ENCODE measurements at places on chromosomes 3 and 15. TPM values are rescaled to one million over a fixed set of nuclear protein-coding genes. Genes with fewer than 3 reads are reported as not detected.

GRCh38 chr3:170079536-170080165 is 41.9 kb downstream of the GPR160 start:
- no peaks in the 10 kb centered on the region for H3K27me3 ChIP-seq
- H3K4me1 ChIP-seq, result peaks cover 33% of the 10 kb centered on the region
- H3K4me3 ChIP-seq, result no peak overlapping the region
- DNase-seq, result no peak
- no peak overlapping the region for H3K27ac ChIP-seq
- peaks cover 40% of the 10 kb centered on the region for H3K36me3 ChIP-seq

- H3K27ac ChIP-seq, result no peak overlapping the region
- no peak overlapping the region for H3K4me3 ChIP-seq
- H3K4me1 ChIP-seq, result peaks cover 28% of the 10 kb centered on the region
- H3K36me3 ChIP-seq, result peaks cover 45% of the 10 kb centered on the region
- no peak for DNase-seq
- H3K27me3 ChIP-seq, result peaks cover 3% of the 10 kb centered on the region
Measured at GRCh38 chr15:71758711-71759110, 51.6 kb upstream of the NR2E3 start.

GRCh38 chr15:57286446-57287122 is 89.7 kb upstream of the CGNL1 start:
- peaks cover 4% of the 10 kb centered on the region for H3K27me3 ChIP-seq
- no peak overlapping the region for H3K4me3 ChIP-seq
- peaks cover 70% of the 10 kb centered on the region for H3K36me3 ChIP-seq
- H3K4me1 ChIP-seq, result peaks cover 4% of the 10 kb centered on the region

GRCh38 chr3:133464573-133464972 is 64.7 kb downstream of the BFSP2 start:
- H3K4me3 ChIP-seq, result no peak overlapping the region
- peak; percentile 29 for DNase-seq
- peaks cover 7% of the 10 kb centered on the region for H3K4me1 ChIP-seq

GRCh38 chr3:129663045-129663446 is 56.6 kb upstream of the PLXND1 start:
- no peaks in the 10 kb centered on the region for H3K27me3 ChIP-seq
- H3K4me1 ChIP-seq, result peaks cover 50% of the 10 kb centered on the region
- peak; percentile 12 for DNase-seq
- H3K36me3 ChIP-seq, result peaks cover 7% of the 10 kb centered on the region
- peak overlapping the region; percentile 34 for H3K4me3 ChIP-seq

DNA sequence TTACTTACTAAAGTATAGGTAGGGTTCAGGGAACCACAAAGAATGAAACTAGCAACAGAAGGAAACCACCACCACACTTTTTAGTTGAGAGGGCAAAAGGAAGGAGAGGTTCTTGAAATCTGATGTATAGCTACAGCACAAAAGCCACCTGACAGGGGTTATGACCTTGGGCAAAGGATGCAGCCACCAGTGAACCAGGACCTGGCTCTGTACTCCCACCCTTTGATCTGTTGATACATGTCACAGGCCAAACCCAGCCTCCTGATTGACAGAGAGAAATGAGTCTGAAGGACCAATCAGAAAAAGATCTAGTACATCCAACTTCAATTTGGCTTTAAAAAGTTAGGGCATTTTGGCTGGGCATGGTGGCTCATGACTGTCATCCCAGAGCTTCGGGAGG is 20.0 kb upstream of the BLM start:
- no peak overlapping the region for H3K4me3 ChIP-seq
- no peaks in the 10 kb centered on the region for H3K4me1 ChIP-seq
- H3K27me3 ChIP-seq, result peaks cover 3% of the 10 kb centered on the region
- DNase-seq, result no peak

- no peaks in the 10 kb centered on the region for H3K36me3 ChIP-seq
- H3K27ac ChIP-seq, result no peak overlapping the region
- H3K27me3 ChIP-seq, result peaks cover 18% of the 10 kb centered on the region
Measured at GRCh38 chr15:34620814-34621213, 37.4 kb upstream of the GOLGA8B start.

GRCh38 chr3:152977366-152977765 is 142.4 kb downstream of the P2RY1 start:
- H3K4me3 ChIP-seq, result no peak overlapping the region
- no peaks in the 10 kb centered on the region for H3K4me1 ChIP-seq
- H3K27me3 ChIP-seq, result no peaks in the 10 kb centered on the region
- H3K27ac ChIP-seq, result no peak overlapping the region
- no peaks in the 10 kb centered on the region for H3K36me3 ChIP-seq

- H3K27me3 ChIP-seq, result peaks cover 3% of the 10 kb centered on the region
- H3K27ac ChIP-seq, result peak within 1 kb of the TSS; percentile 91
- peak; percentile 54 for DNase-seq
- H3K4me3 ChIP-seq, result peak within 1 kb of the TSS; percentile 90
Measured at GRCh38 chr3:127672429-127673190, at the start of gene ABTB1. Gene ABTB1, plus strand, starts transcription at chr3:127672952. Its CDS starts 74 bp downstream, at chr3:127673026.

- H3K36me3 ChIP-seq, result peaks cover 16% of the 10 kb centered on the region
- peaks cover 46% of the 10 kb centered on the region for H3K4me1 ChIP-seq
- no peaks in the 10 kb centered on the region for H3K27me3 ChIP-seq
- peak overlapping the region; percentile 62 for H3K4me3 ChIP-seq
- H3K27ac ChIP-seq, result peak overlapping the region; percentile 65
Measured at GRCh38 chr3:178352326-178353005, 183.8 kb upstream of the KCNMB2 start.

DNA sequence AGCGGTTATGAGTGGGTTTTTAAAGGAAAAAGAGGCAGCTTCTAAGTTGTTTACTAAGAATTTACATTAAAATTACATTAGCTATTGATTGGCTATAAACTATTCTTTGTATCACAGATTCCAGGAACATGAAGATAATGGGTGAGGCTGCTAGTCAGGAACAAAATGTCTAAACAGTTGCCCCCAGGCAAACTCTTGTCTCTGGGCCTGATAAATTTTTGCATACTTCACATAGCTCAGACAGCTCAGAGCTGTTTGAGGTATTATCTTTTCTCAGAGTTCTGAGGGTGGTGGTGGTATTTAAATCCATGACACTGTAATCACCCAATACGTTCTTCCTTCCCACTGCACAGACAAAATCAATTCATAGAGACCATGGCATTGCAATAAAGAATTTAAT is 2.1 kb upstream of the HACD2 start:
- peaks cover 23% of the 10 kb centered on the region for H3K4me1 ChIP-seq
- peaks cover 45% of the 10 kb centered on the region for H3K36me3 ChIP-seq
- H3K4me3 ChIP-seq, result no peak overlapping the region

DNA sequence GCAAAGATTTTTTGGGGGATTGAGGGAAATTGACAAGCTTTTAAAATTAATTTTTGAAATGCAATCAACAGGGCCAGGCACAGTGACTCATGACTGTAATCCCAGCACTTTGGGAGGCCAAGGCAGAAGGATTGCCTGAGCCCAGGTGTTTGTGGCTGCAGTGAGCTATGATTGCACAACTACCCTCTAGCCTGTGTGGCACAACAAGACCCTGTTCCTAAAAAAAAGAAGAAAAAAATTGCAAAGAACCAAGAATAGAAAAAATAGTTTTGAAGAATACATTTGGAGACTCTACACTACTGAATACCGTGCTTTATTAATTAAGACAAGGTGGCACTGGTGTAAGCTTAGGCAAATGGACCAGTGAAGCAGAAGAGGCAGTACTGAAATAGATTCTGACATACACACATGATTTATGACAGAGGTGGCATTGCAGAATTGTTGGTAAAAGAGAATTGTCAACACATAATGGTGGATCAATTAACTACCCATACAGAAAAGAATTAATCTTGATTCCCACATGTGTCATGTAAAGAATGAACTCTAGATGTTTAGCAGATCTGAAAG is 443.3 kb upstream of the ATP11B start:
- no peak overlapping the region for H3K4me3 ChIP-seq
- no peak overlapping the region for H3K27ac ChIP-seq
- no peaks in the 10 kb centered on the region for H3K27me3 ChIP-seq
- no peak for DNase-seq
- H3K36me3 ChIP-seq, result no peaks in the 10 kb centered on the region

DNA sequence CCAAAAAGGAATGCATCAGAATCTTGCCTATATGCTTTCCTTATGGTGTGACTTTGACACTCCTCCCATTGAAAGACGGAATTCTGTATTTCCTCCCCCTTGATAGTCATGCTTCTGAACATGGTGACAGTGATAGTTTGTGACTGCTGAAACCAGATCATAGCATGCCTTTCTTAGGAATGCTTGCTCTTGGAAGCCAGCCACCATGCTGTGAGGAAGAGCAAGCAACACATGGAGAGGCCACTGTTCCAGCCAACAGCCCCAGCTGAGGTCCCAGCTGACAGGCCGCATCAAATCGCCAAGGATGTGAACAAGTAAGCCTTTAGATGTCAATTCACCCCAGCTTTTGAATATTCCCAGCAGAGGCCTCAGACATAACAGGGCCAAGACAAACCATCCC is 100.1 kb downstream of the IGF2BP2 start:
- peaks cover 32% of the 10 kb centered on the region for H3K36me3 ChIP-seq
- DNase-seq, result peak; percentile 48
- peaks cover 82% of the 10 kb centered on the region for H3K4me1 ChIP-seq
- peaks cover 4% of the 10 kb centered on the region for H3K27me3 ChIP-seq
- peak overlapping the region; percentile 57 for H3K27ac ChIP-seq

GRCh38 chr15:25737218-25737643 is 125.9 kb downstream of the ATP10A start:
- peak overlapping the region; percentile 69 for H3K27ac ChIP-seq
- H3K36me3 ChIP-seq, result peaks cover 8% of the 10 kb centered on the region
- H3K4me1 ChIP-seq, result peaks cover 35% of the 10 kb centered on the region
- peak overlapping the region; percentile 12 for H3K4me3 ChIP-seq
- DNase-seq, result no peak
- H3K27me3 ChIP-seq, result peaks cover 3% of the 10 kb centered on the region

DNA sequence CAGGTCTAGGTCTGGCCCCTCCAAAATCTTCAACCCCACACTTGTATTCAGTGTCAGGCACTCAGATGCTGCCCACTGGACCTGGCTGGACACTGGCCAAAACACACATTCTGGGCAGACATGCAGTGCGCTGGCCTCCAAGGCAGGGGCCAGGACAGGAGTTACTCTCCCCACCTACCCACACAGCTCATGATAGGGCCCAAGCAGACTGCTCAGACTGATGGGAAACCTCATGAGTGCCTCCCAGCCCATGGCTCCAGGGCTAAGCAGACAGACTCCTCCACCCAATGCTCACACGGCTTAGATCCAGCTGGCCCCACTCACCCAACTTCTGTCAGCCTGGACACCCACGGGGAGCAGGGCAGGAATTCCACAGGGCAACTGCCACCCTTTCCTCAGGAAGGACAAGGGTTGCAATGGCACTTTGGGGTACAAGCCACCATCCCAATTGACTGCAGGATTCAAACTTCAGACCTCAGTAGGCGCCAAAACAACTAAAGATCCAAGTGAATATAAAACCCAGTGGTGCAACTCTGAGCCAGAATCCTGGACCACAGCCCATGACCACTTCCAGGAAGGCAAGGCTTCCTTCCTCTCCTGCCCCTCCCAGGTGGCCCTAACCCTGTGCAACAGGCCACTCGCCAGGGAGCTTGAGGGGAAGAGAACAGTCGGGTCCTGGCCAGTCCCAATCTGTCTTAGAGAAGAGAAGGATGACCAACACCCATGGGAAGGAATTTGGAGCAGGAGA is 1.4 kb downstream of the LTF start:
- H3K27me3 ChIP-seq, result peaks cover 44% of the 10 kb centered on the region
- DNase-seq, result no peak
- H3K27ac ChIP-seq, result 0 out of 2 replicates have a peak overlapping the region, but pooled peaks have one; percentile 50
- peaks cover 9% of the 10 kb centered on the region for H3K36me3 ChIP-seq

DNA sequence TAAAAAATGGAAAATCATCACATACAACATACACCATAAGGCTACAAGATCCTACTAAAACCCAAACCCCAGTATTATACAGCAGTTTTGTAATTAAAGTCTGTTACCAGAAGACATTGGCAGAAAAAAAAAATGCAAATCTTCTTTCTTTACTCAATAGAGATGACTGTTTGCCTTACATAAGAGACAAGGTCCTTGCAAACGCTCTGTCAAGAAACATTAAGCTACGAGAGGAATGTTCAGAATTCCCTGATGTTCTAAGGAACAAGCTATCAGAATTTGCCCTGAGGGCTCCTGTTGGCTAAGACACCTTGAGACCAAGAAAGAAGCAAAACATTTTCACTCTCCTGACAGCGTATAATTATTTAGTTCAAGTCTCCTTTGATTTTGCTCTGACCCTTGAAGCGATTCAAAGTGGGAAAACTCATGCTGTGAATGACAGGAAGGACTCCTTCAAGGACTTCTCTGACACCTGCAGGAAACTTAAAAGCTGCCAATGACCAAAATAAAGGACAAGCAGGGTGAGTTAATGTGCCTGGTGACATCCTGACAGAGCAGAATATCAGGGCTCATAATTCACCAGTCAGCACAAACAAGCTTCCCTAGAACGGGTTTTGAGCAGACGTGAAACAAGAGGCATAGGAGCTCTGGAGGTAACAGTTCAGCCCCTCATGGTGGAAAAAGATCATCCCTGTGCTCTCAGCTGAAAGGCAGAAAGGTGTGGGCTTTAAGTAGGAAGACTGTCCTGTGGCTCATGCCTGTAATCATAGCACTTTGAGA is 2.5 kb downstream of the SCAMP2 start:
- DNase-seq, result no peak
- peaks cover 2% of the 10 kb centered on the region for H3K27me3 ChIP-seq
- H3K4me3 ChIP-seq, result peak overlapping the region; percentile 43
- peaks cover 55% of the 10 kb centered on the region for H3K4me1 ChIP-seq

- H3K27me3 ChIP-seq, result peaks cover 3% of the 10 kb centered on the region
- no peaks in the 10 kb centered on the region for H3K36me3 ChIP-seq
- no peak overlapping the region for H3K27ac ChIP-seq
- DNase-seq, result no peak
Measured at GRCh38 chr15:92773340-92773739, 117.8 kb upstream of the FAM174B start.

GRCh38 chr15:88932271-88932874 is 19.2 kb upstream of the MFGE8 start:
- peaks cover 4% of the 10 kb centered on the region for H3K36me3 ChIP-seq
- no peak overlapping the region for H3K4me3 ChIP-seq
- DNase-seq, result no peak
- H3K27ac ChIP-seq, result no peak overlapping the region
- peaks cover 36% of the 10 kb centered on the region for H3K4me1 ChIP-seq
- no peaks in the 10 kb centered on the region for H3K27me3 ChIP-seq

- no peak for DNase-seq
- H3K4me1 ChIP-seq, result no peaks in the 10 kb centered on the region
- no peak overlapping the region for H3K27ac ChIP-seq
- no peak overlapping the region for H3K4me3 ChIP-seq
Measured at GRCh38 chr3:131568460-131568859, 65.7 kb upstream of the MRPL3 start.

WDR76 gene
- 8.9 TPM for total RNA-seq

STAB1 gene
- total RNA-seq, result not detected

POC1A gene
- 20.8 TPM for total RNA-seq

RFTN1 gene
- 56.8 TPM for total RNA-seq

PLSCR1 gene
- total RNA-seq, result 18.7 TPM

NOX5 gene
- total RNA-seq, result 0.35 TPM

FES gene
- total RNA-seq, result 1.1 TPM

CADM2 gene
- total RNA-seq, result not detected

CGNL1 gene
- total RNA-seq, result not detected

All from HFFc6 (cell line).